Fibroblast of lung (primary cell): ENCODE measurements at places on chromosomes 2 and 18.
A peak's percentile ranks its signal among the peaks of the same experiment; 100 is the strongest.

GRCh38 chr18:58438958-58439300 lies 190.0 kb downstream of the ALPK2 start:
- DNase-seq: no peak

- no peak for DNase-seq
Measured at GRCh38 chr2:49037197-49037596, 117.1 kb downstream of the FSHR start.

- DNase-seq: no peak
Measured at GRCh38 chr2:162328424-162329157, 10.1 kb upstream of the IFIH1 start.

GRCh38 chr2:16325976-16326510 lies 339.6 kb downstream of the CYRIA start:
- DNase-seq: no peak

GRCh38 chr2:119598596-119599263 lies 54.5 kb downstream of the CFAP221 start:
- DNase-seq: peak; percentile 5

DNA sequence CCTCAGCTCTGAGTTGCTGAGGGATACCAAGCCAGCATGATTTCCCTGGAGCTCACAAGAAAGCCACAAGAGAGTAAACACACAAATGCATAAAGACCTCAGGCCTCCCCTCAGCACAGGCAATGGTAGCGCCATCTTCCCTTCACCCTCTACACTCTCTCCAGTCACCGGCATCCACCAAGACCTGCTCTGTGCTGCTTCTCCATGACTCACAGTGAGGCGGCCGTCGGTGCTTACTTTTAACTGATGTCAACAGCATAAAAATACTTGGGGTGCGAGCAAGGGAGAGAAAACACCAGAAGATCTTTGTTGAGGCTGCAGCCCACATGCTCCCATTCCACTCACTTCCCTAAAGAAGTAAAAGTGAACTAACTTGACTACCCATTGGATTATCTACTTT lies 46.7 kb downstream of the L3MBTL4 start:
- DNase-seq: no peak

GRCh38 chr2:36819095-36819711 lies 122.7 kb downstream of the VIT start:
- no peak for DNase-seq

DNA sequence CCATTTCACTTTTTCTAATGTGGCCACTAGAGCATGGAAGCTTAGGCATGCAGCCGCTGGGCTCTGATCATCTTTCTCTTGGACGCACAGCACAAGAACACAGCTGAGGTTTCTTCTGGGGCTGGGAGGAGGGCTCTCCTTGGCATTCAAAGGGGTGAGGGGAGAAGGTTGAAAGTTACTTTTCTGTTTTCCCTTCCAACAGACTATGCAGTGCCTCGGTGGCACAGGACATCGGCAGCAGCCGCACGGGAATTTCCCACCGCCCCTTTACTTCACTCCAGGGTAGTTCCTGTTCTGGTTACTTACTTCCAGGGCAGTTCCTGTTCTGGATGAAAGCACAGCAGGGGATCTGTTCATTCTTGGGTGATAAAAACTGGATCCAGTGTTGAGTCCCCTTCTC lies 18.9 kb upstream of the MAL start:
- no peak for DNase-seq

GRCh38 chr2:210072922-210073509 lies 70.6 kb downstream of the RPE start:
- peak; percentile 73 for DNase-seq

DNA sequence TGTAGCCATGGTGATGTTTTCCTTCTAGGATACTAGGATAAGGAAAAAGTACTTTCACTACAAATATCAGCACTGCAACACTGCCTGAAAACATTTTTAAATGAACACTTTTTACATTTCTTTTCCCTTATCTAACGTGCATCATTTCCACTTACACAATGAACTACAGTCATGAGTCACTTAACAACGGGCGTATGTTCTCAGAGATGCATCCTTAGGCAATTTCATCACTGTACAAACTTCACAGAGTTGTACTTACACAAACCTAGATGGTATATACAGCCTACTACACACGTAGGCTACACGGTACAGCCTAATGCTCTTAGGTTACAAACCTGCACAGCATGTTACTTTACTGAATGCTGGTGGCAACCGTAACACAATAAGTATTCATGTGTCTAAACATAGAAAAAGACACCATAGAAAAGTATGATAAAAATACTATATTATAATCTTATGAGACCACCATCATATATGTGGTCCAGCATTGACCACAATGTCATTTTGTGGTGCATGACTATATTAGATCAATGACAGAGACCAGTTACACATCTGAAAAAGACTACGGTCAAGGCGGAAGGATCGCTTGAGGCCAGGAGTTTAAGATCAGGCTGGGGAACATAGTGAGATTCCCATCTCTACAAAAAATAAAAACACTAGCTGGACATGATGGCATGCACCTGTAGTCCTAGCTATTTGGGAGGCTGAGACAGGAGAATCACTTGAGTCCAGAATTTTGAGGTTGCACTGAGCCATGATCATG lies 39.8 kb downstream of the WDR33 start:
- peak; percentile 95 for DNase-seq

DNA sequence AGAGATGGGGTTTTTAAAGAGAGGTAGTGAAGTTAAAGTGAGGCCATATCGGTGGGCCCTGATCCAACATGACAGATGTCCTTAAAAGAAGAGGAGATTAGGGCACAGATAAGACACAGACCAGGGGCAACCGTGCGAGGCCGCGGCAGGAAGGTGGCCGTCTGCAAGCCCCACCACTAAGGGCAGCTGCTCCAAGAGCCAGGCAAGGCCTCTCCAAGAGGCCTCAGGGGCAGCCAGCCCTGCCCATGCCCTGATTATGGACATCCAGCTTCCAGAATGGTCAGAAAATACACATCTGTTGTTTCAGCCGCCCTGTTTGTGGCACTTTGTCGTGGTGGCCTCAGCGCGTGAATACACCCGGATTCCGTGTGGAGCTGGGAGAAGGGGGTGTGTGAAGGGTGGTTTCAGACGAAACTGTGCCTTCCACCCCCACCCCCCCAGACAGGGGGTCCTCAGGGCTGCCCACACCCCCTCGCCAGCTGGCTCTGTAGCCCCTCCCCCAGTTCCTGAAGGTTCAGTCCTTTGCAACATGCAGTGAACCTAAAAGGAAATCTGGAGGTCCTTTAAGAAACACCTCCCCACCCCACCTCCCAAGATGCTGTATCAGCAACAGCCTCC lies 74.1 kb upstream of the SMAD7 start:
- DNase-seq: no peak

GRCh38 chr2:205296959-205297358 lies 385.3 kb upstream of the NRP2 start:
- DNase-seq: no peak

GRCh38 chr2:236744281-236744705 lies 174.7 kb downstream of the ACKR3 start:
- peak; percentile 99 for DNase-seq

DNA sequence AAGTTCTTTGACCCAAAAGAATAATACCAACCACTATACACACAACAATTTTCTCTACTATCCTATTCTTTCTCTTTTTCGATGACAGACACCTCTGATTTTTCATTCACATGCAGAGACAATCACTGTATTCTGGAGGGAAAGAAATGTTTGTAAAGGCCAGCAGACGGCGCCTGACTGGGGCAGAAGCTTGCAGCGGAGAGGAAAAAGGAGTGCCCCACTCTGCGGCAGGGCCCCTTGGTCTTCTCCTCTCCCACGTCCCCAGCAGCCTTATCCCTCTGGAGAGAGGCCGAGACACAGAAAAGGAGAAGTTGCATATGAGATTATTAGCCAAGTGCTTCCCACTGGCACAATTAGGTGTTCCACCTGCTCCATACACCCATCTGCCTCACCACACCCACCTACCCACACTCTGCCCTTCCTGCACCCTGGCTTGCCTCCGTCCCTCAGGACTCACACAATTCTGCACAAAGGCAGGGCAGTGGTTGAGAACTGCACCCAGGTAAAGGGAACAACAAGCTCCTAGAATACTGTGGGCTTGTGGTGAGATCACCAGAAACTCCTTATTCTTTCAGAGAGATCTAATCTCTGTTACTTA lies 687.3 kb downstream of the NRXN1 start:
- DNase-seq: no peak

GRCh38 chr2:39124000-39124745 lies 3.3 kb upstream of the SOS1 start:
- DNase-seq: peak; percentile 95

GRCh38 chr2:72689579-72690195 lies 136.1 kb downstream of the EXOC6B start:
- no peak for DNase-seq

DNA sequence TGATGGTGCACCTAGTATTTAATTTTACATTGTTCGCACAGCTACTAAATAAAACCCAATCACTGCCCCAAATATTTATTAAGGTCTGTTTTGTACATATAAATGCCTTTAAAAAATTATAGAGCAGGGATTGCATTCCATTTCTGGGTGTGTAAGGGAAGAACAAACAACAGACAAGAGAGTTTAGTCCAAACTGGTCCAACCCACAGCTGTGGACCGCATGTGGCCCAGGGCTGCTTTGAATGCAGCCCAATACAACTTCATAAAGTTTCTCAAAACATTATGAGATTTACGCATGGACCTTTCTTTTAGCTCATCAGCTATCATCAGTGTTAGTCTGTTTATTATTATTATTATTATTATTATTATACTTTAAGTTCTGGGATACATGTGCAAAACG lies 114.8 kb upstream of the LRATD1 start:
- no peak for DNase-seq

DNA sequence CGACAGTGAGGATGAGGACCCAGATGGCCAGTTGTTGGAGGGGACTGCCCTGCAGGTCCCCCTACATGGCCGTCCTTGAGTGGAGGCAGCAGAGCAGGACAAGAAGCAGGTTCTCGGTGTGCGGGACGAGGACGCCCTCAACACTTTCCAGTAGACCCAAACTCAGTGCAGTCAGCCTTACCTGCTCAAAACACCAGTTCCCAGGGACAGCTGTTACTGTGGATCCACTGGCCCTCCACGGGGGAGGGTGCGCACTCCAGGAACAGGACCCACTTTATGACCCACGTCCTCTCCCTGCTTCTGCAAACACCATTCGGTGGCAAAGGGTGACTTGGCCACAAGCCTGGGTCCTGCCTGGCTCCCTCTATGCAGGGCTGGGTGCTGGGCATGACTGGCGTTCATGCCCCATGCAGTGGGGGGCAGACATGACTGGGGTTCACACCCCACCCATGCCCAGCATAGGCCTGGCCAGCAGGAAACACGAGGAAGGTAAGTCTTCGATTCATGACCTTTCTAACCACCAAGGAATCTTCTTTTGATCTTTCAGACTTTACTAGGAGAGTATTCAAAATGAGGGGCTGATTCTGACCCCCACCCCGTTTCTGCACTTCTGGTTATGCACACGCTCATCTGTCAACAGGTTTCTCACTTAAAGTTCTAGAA lies 233.7 kb downstream of the HDAC4 start:
- DNase-seq: no peak

DNA sequence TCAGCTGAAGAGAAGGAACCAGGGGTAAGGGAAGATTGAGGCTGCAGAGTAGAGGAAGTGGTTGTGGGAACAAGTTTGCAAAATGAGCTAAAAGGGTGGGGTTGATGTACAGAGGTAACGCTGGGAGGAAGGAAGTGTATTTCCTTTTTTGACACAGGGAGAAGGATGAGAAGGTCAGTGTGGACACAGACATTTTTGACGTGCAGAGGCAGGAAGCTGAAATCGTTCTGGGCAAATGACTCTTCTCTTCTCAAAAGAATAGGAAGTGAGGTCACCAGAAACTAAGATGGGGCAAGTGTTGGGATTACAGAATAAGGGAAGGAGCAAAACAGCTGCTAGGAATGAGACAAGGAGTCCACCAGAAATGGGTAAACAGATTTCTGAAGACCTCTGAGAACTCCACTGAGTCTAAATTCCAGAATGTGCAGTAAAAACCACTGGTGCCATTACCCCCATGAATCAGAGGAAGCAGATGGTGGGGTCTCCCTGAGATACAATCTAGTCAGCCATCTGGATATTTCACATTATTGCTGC lies 20.0 kb upstream of the RNF149 start:
- peak; percentile 42 for DNase-seq

GRCh38 chr2:9820020-9820973 lies 23.0 kb upstream of the TAF1B start:
- peak; percentile 84 for DNase-seq
